ENCODE measurements at places on chromosomes 6 and 20. TPM values are rescaled to one million over a fixed set of nuclear protein-coding genes. Genes with fewer than 3 reads are reported as not detected.

DNA sequence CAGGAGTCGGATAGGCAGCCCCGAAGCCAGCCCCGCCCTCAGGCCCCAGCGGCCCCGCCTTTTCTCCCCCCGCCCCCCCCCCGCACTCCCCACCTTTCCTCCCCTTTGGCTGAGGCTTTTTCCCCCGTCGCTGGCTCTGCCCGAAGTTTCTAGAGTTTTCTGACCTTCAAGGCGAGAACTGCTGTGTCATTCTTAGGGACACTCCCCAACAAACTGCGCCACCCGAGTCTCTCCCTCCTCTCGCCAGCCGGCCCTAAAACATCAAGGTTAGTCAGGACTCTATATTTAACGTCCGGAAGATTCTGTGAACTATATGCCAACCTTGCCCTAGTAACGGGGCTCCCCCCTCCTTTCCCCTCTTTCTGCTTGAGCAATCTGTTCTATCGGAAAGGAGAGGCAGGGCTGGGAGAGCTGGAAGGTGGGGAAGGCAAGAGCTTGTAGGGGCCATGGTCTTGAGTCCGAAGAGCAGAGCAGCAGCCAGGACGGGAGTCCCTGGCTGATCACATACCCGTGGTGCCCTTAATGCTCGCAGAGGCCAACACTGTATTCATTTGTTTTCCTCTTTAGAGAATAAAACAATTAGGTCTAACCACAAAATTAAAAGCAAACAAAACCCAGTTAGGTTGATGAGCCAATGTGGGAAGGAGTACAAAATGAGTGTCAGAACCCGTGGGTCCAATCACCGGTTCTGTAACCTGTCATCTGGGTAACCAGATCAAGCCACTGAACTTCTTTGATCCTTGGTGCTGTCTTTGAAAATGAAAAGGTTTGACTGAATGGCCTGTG is 5.3 kb upstream of the HSPA1B start:
- DNase-seq, result peak; percentile 85

GRCh38 chr6:6602262-6602661 is 13.7 kb downstream of the LY86 start:
- DNase-seq, result no peak

The PTGIS gene
- 181 TPM for total RNA-seq

- DNase-seq, result no peak
Measured at GRCh38 chr6:3393836-3394202, 63.0 kb downstream of the SLC22A23 start.

- DNase-seq, result no peak
Measured at GRCh38 chr6:56683882-56684281, 41.2 kb upstream of the DST start.

The NMBR gene
- total RNA-seq, result 0.20 TPM

DNA sequence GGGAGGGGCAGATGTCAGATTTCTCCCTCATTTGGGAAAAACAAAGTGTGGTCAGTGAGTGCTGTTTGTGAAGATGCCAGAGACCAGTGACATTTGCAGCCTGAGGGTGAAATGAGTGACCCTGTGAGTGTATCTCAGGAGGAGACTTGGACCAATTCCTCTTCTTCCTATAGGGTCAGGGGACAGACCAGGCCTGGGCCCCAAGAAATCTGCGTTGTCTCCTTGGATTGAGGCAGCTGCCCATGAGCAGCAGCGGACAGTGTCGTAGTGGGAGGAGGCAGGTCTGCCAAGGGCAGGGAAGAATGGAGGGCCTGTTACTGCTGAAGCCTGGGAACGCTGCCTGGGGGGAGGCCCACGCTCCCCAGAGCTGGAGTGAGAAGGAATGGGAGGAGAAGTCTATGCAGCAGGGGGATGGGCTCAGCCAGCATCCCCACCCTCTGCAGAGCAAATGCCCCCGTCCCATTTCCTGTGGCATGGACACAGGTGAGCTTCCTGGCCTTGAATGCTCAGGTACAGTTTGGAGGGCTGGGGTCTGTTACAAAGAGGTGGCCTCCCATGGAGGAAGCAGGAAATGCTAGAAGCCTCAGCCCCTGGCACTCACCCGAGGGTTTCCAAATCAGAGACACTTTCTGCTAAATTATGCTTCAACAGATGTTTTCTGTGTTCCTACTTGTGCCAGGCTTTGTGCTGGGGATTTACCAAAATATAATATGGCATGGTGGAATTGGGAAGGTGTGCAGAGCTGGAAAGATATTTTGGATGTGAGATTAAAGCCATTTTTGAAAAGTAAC is 29.8 kb downstream of the DAAM2 start:
- DNase-seq, result peak; percentile 55

GRCh38 chr20:50798650-50799049 is 3.8 kb downstream of the BCAS4 start:
- DNase-seq, result no peak

DNA sequence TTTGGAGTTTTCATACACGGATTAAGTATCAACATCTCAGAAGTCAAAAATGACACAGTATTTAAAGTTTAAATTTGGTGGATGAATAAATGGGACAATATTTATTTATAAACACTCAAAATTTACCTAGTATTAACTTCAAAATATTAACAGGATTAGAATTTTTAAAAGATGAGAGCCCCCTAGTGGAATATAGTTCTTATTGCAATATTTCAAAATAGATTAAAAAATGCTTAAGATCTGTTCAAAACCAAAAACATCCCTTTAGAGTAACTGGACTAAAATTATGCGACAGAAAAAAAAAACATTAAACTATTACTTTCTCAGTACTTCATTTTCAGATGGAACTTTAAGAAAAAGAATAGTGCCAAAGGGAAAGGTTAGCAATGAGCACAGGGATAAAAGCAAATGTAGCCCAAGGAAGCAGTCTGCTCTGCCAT is 56.6 kb downstream of the SNX14 start:
- DNase-seq, result no peak

- peak; percentile 95 for DNase-seq
Measured at GRCh38 chr6:149454346-149454848, 30.4 kb downstream of the ZC3H12D start.

- DNase-seq, result no peak
Measured at GRCh38 chr6:34949636-34950035, 60.6 kb downstream of the ANKS1A start.

The ECT2L gene
- total RNA-seq, result 0.12 TPM

DNA sequence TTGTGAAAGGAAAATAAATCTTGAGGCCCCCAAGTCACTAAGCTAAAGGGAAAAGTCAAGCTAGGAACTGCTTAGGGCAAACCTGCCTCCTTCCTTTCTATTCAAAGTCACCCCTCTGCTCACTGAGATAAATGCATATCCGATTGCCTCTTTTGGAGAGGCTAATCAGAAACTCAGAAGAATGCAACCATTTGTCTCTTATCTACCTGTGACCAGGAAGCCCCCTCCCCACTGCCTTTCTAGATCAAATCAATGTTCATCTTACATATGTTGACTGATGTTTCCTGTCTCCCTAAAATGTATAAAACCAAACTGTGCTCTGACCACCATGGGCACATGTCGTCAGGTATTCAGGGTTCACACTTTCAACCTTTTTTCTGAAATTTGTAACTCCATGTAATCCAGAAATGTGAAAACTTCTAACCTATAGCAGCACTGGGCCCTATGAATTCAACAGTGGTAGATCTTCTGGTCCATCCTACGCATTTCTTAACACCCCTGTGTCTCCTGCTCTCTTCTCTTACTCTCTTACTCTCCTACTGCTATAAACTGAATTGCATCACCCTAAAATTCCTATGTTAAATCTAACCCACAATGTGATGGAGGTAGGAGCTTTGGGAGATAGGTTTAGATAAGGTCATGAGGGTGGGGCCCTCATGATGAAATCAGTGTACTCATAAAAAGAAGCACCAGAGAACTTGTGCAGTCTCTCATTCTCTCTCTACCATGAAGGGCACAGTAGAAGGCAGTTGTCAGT is 89.3 kb downstream of the EPB41L2 start:
- DNase-seq, result no peak

The LTB gene
- total RNA-seq, result 1.8 TPM

DNA sequence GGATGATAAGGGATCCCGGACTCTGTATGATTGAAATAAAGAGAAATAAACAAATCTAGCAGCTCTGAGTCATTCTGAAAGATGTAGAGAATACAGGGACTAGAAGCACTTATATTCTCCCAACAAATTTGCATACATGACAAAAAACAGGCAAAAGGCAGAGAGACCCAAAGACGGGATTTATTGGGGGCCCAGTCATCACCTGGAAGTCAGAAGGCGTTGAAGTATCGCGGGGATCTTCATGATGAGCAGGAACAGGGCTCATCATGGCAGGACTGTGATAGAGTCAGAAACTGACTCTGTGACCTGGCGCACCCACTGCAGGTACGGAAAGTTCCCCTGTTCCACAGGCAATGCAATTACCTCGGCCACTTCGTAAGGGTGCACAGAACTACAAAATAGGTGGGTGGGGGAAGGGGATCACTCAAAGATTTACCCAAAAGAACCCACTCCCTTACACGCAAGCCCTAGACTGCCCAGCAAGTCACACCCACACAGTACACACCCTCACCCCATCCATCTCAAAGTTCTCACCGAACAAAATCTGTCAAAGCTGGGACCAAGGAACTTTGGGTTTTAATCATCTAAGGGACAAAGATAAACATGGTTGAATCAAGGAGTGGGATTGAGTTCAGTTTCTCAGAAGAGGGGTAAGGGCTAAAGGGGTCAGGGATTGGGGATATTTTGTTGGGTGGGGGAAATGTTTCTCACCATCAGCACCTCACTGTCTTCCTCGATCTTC is 1.4 kb downstream of the CUTA start:
- DNase-seq, result no peak

DNA sequence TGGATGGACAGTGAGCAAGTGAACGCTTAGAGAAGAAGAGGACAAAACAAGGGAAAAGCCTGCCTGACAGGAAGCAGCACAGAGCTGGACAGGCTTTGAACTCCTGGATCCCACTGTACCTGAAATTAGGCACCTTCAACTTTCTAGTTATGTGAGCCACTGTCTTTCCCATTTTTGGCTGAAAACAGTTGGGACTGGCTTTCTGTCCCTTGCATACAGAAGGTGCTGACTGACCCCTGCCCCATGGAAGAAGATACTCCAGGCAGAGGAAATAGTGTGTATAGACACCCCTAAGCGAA is 122.8 kb downstream of the CEBPB start:
- no peak for DNase-seq

The TMEM244 gene
- total RNA-seq, result not detected

GRCh38 chr20:61807471-61808160 is 258.1 kb downstream of the TAF4 start:
- DNase-seq, result no peak

DNA sequence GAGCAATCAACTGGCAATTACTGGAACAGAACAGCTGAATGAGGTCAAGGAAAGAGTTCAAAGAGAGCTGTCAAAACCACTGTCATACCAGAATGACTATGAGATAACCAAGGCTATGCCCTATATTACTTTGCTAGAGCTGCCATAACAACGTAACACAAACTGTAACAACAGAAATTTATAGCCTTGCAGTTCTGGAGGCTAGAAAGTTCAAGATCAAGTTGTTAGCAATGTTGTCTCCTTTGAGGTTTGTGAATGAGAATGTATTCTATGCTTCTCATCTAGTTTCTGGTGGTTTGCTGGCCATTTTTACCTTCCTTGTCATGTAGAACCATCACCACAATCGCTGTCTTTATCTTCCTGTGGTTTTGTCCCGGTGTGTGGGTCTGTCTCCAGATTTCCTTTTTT is 1323.0 kb upstream of the GJE1 start:
- DNase-seq, result no peak

DNA sequence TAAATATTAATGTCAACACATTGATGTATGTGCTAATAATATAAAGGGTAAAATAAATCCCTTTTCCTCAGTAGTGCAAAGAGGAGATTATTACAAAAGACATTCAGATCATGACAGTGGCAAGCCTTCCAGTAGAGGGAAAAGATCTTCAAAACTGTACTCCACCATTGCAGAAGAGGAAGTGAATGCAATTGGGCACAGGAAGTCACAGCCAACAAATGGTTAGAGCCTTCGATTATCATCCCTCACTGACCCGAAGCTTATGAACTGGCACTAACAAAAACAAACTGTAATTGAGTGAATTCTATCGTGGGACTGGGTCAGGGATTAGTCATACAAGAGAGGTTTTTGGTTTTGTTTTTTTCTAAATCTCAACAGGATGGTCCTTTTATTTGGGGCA is 39.3 kb upstream of the SCGN start:
- DNase-seq, result no peak

GRCh38 chr6:139659711-139660110 is 285.3 kb upstream of the CITED2 start:
- no peak for DNase-seq

Data from ovary (tissue), 10 donors.